ENCODE measurements at places on chromosomes 12 and 14. TPM values are rescaled to one million over a fixed set of nuclear protein-coding genes. Genes with fewer than 3 reads are reported as not detected.

IGF1 gene
- total RNA-seq = 3.9 TPM

MYF5 gene
- total RNA-seq = not detected

TXNDC16 gene
- 54.1 TPM for total RNA-seq

LMO3 gene
- 654 TPM for total RNA-seq

CCND2 gene
- 145 TPM for total RNA-seq

OR10G3 gene
- total RNA-seq = not detected

PYM1 gene
- 13.8 TPM for total RNA-seq

PDE3A gene
- total RNA-seq = 5.7 TPM

CCDC88C gene
- 12.5 TPM for total RNA-seq
